ENCODE measurements at places on chromosomes 7 and 10.
A peak's percentile ranks its signal among the peaks of the same experiment; 100 is the strongest.

DNA sequence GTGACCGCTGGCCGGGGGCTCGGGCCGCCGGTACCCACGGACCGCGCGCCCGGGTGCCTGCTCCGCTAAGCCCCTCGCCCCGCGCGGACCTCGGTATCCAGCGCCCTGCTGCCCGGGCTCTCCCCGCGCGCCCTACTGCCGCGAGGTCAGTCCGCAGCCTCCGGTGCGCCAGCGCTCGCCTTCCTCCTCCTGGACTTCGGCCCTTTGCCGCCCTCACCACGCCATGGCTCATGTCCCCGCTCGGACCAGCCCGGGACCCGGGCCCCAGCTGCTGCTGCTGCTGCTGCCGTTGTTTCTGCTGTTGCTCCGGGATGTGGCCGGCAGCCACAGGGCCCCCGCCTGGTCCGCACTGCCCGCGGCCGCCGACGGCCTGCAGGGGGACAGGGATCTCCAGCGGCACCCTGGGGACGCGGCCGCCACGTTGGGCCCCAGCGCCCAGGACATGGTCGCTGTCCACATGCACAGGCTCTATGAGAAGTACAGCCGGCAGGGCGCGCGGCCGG lies 483 bp downstream of the GDF10 start:
- DNase-seq: no peak

DNA sequence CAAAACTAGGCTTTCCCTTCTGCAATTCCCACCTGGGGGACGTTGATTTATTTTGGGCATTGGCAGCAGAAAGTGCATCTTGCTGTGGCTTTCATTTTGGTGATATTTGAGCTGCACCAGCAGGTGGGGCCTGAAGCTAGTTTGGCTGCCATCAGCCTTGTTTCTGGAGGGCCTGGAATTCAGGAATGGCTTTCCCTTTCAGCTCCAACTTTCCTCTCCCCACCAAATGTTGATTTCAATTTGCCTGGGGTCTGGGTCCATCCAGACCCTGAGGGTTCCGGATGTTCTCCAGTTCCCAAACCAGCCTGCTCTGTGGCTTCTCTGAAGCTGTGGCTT lies 640.4 kb downstream of the TYW1 start:
- DNase-seq: no peak

- DNase-seq: no peak
Observed at GRCh38 chr10:92119340-92119739, 171.5 kb downstream of the CPEB3 start.

DNA sequence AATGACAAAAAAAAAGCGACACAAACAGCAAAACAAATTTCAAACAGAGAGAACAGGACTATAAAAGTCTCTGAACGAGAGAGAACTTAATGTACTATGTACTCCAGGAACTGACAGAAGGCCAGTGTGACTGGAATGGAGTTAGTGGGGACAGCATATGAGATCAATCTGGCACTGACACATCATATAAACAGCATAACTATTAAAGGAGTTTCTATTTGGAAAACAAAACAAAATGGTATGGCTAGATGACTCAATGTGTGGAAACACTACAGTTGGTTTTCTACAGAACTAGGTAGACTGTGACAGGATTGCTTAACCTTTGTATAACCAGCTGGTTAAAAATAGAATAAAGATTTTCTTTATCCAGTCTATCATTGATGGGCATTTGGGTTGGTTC lies 232.9 kb upstream of the KAT6B start:
- no peak for DNase-seq

DNA sequence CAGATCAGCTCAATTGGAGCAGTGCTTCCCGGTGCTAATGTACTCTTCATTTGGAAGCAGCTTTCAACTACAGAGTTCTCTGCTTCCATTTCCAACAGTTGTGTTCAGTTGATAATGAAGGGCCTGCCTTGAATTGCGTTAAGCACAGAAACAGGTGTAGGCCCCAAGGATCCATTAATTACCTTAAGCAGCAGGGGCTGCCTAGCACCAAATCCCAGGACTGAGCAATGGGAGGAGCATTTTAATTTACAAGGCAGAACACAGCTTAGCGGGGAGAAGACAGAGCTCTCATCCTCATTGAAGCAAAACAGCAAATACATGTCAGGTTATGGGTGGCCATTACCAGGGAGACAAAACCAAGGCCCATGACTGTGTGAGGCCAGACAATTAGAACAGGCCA lies 349.6 kb downstream of the TFEC start:
- DNase-seq: no peak

DNA sequence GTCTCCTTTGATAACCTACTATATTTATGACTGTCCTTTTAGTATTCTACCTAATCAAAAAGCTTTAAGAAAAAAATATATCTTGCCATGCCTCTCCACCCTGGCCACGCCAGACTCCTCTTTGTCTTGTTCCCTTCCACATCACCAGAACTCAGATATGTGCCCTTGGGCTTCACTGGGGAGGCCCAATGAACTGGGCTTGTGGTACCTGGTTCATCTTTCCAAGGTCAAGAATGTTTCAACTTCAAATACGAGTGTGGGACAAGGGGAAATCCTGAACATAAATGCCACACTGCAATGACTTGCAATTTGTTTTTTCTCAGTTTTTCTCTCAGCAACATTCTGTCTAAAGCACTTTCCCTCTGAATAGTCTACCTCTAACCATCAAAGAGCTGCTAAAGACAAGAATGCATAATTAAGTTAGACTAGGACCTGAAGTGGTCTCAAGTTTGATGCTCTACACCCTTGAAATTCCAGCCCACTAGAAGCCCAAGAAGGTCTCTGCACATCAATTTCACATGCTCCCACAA lies 9.9 kb downstream of the ERCC6 start:
- no peak for DNase-seq

DNA sequence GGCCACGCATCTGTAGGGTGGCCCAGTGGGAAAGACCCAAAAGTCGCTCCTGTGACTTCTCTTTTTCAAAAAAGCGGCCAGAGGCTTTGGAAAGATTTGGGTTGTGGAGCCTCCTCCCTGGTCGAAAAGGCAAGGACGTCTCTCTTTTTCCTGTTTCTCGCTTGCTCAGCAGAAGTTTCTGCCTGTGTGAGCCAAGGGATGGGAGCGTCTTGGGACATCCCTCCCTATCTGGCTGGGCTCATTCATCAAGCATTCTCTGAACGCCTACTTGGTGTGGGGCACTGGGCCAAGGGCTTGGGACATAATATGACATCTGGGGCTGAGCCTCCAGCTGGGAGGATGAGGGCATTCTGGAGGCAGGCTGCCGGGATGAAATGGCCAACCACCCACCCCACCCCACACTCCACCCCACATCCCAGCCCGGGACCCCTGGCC lies 120.9 kb downstream of the C10orf105 start:
- DNase-seq: no peak

GRCh38 chr10:70462349-70462984 lies 16.1 kb upstream of the PALD1 start:
- DNase-seq: no peak

- no peak for DNase-seq
Observed at GRCh38 chr10:119022846-119023552, 6.5 kb upstream of the NANOS1 start.

- DNase-seq: no peak
Observed at GRCh38 chr10:14126697-14127440, 203.9 kb downstream of the FRMD4A start.

- DNase-seq: peak; percentile 74
Observed at GRCh38 chr7:158695726-158696452, 8.7 kb downstream of the NCAPG2 start.

DNA sequence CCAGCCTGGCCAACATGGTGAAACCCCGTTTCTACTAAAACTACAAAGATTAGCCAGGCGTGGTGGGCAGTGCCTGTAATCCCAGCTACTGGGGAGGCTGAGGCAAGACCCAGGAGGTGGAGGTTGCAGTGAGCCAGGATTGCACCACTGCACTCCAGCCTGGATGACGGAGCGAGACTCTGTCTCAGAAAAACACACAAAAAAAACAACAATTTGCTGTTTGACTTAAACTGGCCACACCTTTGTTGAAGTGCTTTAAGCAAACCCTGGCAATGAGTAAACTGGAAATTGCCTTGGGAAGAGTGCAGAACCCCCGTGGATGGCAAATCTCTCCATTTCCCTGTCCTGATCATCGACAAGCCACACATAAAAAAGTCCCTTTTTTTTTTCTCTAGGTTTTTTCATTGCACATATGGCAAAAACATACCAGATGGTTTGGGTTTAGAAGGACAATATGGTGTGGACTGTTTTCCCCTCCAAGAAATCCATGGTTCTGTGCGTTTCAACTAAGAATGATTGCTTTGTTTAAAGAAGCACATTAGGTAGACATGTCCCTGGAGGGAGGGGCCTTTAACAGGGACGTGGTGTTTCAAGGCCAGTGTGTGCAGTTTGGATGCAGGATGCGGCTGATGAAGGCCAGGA lies 76.9 kb downstream of the NRP1 start:
- DNase-seq: no peak

DNA sequence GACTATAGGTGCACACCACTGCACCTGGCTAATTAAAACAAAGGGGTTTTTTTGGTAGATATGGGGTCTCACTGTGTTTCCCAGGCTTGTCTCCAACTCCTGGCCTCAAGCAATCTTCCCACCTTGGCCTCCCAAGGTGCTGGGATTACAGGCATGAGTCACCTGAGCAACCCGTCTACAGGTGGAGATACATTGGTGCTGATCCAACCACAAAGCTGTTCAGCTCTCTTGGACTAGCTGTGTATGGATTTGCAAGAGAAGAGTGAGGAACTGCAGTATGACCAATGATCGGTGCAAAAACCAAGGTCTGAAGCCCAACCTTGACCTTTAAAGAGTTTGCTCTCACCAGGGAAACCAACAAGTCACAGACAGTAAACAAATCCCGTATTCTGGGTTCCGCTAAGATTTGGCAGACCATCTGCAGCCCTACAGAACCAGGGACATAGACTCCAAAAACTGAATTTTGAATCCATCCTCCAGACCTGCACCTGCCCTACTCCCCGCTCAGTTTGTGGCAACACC lies 18.9 kb downstream of the EPHB4 start:
- DNase-seq: no peak

DNA sequence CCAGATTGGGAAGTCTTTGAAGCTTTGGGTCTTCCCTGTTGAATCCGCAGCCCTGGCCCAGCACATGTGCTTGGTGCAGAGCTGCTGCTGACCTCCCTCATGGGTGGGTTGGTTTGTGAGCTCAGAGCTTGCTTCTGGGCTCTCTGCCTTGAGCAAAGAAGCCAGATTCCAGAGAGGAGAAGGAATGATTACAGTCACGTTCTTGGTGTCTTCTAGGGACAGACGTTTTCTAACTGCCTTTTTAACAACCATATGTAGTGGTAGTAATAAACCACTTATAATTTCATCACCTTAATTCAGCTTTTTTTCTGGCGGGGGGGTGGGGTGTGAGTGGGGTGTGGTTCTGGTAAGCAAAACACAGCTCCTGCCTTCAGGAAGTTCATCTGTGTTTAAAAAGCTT lies 39.5 kb downstream of the LRMDA start:
- no peak for DNase-seq
